Pons (tissue), 1 donor: ENCODE measurements at places on chromosomes 1 and 21.

- DNase-seq: no peak
Observed at GRCh38 chr1:33306653-33307493, 14.0 kb downstream of the A3GALT2 start.

GRCh38 chr1:80155371-80155770, 1148.8 kb upstream of the ADGRL4 start:
- DNase-seq: no peak

DNA sequence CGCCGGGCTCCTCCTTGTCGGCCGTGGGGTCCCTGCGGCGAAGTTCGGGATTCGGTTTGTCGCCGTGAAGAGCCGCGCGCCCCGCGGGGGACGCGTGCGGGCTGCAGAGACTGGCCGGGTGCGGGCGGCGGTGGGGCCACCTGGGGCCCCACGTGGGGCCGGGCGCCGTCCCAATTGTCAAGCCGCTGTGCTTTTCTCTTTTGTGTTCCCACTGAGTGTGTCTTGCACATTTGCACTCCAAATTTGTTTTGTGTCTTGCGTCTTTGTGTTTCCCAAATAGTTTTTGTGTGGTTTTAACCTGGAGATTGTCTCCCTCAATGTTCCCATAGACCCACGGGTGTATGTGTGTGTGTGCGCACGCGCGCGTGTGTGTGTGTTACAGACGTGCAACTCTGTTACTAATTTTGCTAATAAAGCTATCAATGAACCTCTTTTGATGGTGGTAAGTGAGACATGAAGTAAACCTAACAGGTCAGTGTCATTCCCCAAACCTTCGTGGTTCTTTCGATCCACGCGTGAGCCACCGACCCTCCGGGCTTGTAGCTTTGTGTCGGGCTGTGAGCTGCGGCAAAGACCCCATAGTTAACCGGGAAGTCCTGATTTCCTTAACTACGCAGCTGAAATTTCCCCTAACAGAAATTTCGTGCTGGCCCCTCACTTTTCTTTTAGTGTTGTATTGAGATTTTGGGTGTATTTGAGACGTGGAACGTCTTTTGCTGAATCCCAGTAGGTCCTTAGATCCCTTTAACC, 708 bp downstream of the PRDM2 start:
- DNase-seq: peak; percentile 60

DNA sequence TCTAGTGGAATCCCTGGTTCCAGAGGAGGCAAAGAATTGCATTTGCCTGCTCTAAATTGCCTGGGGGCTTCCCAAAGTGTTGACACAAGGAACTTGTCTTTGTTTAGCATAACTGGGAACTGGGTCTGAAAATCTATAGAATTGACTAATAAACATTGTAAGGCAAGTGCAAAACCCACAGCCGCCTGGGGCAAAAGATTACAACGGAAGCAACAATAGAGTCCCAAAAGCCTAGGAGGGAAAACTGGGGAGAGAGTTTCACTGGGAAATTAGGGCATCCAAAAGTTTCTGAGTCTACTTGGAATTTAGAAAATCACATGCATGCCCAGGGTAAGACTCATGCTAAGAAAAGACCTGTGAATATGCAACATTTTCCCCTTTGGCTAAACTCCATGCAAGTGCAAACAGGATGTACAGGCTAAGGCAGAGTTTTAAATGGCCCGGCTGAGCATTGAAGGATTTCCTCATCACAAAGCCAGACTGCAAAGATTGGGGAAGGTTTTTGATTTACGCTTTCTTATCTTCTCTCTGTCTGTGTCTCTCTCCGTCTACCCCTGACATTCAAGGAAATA, 725.3 kb upstream of the NCAM2 start:
- DNase-seq: no peak

- DNase-seq: no peak
Observed at GRCh38 chr21:26958788-26959187, 8.1 kb downstream of the ADAMTS5 start.

GRCh38 chr1:182126272-182126800, 64.8 kb upstream of the ZNF648 start:
- DNase-seq: no peak

- DNase-seq: no peak
Observed at GRCh38 chr1:6891781-6892579, 106.7 kb downstream of the CAMTA1 start.

- DNase-seq: no peak
Observed at GRCh38 chr1:12258272-12258671, 28.4 kb downstream of the VPS13D start.

- DNase-seq: peak; percentile 84
Observed at GRCh38 chr1:215568299-215568692, 1.2 kb downstream of the KCTD3 start.

DNA sequence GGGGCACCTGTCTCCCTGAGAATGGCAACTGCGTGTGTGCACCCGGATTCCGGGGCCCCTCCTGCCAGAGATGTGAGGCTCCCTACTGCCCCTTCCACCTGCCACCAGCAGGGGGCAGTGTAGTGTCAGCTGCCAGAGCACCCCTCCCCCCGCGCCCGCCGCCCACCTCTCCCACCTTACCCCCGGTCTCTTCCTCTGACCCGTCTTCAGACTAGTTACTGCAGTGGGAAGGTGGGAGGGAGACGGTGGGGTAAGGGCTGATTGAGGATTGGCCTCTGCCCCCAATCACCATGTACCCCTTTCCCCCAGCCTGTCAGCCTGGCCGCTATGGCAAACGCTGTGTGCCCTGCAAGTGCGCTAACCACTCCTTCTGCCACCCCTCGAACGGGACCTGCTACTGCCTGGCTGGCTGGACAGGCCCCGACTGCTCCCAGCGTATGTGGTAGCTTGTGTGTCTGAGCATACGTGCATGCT, 10.1 kb upstream of the LRRC71 start:
- DNase-seq: no peak

GRCh38 chr1:230986976-230987375, 8.1 kb downstream of the ARV1 start:
- DNase-seq: peak; percentile 80

- no peak for DNase-seq
Observed at GRCh38 chr1:17732475-17732874, 22.7 kb upstream of the ACTL8 start.

DNA sequence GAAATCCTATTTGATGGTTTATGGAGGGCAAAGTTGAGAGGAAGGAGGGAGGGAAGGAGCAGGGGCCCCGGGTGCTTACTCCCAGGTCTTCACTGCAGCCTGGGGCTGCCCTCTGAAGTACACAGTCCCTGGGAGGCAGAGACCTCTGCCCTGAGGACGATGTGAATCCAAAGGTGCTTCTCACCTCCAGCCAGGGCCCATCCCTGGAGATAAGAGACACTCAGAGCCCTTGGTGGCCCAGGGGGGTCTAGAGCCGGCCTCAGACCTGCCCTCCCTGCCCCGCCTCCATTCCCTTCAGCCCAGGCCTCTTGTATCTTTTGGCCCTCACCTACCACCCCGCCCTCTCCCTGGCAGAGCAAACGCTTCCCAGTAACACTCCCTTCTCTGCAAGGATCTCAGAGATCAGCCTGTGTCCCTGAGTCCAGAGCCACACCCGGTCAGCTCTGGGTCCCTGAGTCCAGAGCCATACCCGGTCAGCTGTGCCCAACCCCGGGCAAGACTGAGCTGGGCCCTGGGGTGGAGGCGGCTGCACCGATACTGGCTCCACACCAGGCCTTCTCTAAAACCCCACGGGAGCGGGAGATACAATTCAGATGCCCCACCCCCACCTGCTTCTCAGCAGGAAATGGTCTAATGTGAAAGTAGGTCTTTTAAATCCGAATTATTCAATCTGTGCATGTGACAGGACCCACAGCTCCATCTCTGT, 3.6 kb upstream of the GNB1 start:
- DNase-seq: no peak

DNA sequence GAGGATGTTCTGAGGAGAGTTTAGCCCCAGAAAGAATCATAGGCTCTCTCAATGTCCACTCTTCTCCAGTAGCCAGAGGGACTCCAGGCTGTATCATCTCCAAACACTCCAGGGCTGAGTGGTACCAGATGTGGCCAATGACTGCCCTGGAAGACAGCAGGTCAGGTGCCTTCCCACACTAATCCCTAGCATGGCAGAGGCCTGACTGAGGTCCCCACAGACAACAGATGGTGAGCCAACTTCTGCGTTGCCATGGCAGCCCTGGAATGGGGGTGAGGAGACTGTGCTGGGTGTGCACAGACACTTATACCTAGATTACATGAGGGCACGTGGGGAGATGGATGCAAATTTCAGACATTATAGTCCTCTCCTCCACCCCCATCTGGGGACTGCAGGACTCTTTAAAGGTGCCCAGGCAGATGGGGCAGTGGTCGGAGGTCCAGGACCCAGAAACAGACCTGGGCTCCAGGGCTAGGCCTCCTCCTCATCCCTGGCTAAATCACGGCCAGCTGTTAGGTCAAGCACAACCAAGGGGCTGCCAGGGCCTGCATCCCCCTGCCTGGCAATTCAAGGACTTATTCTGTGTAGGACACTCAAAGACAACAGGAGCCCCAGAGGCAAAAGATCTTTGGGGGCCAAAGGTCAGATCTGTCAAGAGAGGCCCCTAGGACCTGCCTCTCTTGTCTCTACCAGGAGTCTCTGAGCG, 42.9 kb downstream of the CAMK2N1 start:
- DNase-seq: no peak

GRCh38 chr1:205665201-205666045, 14.9 kb downstream of the SLC45A3 start:
- DNase-seq: no peak

GRCh38 chr1:37994886-37995566, 5.2 kb upstream of the SF3A3 start:
- DNase-seq: no peak
